ENCODE measurements at places on chromosomes 13 and 19. TPM values are rescaled to one million over a fixed set of nuclear protein-coding genes. Genes with fewer than 3 reads are reported as not detected.

Gene NFIC
- 112 TPM for total RNA-seq

DNA sequence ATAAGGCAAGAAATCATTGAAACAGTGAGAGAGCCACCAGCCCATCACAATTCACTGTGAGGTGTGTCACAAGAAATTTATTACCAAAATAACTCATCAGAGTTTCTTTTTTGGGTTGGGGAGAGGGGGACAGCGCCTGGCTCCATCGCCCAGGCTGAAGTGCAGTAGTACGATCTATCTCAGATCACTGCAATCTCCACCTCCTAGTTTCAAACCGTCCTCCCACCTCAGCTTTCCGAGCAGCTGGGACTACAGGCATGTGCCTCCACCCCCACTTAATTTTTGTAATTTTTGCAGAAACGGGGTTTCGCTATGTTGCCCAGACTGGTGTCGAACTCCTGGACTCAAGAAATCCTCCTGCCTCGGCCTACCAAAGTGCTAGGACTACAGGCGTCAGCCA, 3.6 kb downstream of the IFNL1 start:
- no peak for DNase-seq

Gene NBEA
- 4.2 TPM for total RNA-seq

GRCh38 chr13:64985075-64985474, 2245.1 kb downstream of the PCDH9 start:
- DNase-seq, result no peak

GRCh38 chr19:45117167-45117594, 24.2 kb downstream of the PPP1R37 start:
- peak; percentile 55 for DNase-seq

DNA sequence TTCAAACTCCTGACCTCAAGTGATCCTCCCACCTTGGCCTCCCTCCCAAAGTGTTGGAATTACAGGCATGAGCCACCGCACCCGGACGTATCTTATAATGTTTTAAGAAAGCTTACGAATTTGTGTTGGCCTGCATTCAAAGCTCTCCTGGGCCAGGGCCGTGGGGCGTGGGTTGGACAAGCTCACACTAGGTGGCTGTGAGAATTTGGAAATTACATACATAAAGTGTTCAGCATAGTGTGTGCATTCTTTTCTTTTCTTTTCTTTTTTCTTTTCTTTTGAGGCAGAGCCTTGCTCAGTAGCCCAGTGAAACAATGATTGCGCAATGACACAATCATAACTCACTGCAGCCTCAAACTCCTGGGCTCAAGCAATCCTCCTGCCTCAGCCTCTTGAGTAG, 2.6 kb downstream of the ZSWIM4 start:
- DNase-seq, result no peak

Gene GAPDHS
- total RNA-seq, result not detected

All from A673 (cell line).